ENCODE measurements at places on chromosomes 11 and 22.

DNA sequence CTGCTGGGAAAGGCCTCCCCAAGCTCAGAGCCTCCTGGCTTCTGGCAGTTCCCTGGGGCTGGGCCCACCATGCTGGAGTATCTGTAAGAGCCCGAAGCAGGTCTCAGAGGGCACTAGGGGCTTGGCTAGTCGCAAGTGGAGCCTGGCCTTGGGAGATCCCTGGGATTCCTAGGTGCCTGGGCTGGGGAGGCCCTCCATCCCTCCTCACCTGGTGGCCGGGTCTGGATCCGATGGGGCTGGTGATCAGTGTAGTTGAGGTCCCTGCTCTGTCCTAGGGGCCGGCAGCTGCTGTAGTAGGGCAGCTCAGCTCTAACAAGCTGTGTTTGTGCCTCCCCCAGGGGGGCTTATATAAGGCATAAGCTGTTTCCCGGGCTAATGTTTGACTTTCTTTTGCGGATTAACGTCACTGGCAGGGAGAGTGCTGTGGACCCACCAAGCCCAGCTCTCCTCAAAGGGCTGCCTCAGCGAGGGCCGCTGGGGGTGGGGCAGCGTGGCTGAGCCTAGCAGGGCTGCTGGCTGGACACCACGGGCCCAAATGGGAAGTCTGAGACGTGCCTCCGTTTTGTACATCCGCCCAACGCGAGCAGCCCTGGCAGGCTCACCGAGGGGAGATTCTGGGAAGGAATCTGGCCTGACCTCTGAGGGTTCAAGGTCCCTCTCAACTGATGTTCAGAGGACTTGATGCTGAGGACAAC is at the start of gene SLC22A8:
SLC22A8 (minus strand) TSS at position 321 of the 695 bp plus-strand sequence. CDS start 883 bp downstream, outside the sequence.
- DNase-seq: no peak

DNA sequence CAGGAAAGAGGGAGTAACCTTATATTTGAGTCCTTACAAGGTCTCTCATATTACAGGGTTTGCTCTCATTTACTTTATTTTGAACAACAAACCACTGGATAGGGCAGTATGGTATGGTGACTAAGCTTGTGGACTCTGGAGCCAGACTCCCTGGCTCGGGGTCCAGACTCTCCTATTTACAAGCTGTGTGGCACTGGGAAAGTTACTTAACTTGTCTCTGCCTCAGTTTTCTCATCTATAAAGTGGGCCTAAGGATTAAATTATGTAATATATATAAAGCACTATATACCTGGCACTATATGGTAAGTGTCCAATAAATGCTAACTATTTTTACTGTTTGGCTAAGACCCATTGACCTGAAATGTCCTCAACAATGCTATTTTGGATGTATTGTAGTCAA is 1.7 kb upstream of the DCHS1 start:
- DNase-seq: no peak

DNA sequence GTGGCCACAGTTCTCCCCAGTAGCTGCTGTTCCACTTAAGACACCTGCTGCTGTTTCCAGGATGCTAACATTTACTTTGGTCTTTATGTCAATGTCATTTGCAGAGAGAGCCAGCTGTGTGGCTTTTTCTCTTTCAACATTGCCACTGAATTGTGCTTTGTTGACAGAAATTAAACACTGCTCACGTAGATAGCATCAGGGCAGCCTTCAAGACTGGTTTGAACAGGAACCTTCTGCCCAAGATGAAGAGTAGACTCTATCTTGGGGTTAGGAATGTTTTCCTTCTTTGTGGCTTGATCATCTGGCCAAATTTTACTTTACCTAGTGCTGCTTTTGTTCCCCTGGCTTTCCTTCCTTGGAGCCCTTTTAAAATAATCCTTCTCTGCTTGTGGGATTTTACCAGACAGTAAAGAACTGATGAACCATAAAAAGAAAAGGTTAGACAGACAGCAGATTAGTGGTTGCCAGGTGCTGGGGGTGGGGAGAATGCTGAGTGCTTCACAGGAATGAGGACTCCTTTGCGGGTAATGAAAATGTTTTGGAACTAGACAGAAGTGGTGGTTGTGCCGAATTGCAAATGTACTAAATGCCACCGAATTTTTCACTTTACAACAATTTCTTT is 22.7 kb upstream of the XBP1 start:
- DNase-seq: peak; percentile 69

- no peak for DNase-seq
Observed at GRCh38 chr11:10114593-10115404, 179.2 kb downstream of the SBF2 start.

DNA sequence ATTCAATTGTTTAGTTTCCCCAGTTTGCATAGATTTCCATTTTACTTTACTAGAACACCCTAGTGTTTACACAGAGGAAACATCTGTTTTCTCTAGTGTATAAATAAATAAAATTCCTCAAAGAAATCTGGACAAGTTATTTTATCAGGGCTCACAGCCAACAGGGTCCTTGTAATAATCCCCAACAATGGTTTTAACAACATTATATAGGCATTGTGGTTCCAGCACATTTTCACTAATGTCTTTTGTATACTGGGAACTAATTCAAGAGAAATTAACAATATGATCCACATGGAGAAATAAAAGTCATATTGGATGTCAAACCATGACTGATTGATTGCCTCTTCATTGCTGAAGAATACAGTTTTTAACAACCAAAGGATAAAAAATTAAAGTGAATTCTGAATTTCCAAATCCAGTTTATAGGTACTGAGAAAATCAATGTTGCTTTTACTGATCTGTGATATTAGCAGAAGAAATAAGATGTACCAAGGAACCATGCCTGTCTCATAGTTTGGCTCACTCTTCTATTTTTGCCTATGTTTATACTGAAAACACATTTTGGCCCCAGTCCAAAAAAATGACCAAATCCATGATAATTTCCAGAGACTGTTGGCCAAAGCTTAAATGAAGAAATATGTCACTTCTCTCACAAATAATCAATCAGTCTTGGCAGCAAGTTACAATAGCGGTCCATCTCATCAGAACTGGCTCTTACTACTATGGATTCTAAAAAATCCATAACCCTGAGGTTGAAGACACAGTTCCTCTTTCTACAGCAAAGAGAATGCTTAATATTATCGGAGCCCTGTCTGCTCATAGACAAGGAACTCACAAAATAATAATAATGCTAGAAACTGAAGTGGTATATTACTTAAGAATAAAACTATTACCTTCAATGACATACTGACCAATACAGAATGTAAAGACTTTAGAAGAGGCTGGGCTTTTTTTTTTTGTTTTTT is 1.4 kb upstream of the MS4A13 start:
- no peak for DNase-seq

- no peak for DNase-seq
Observed at GRCh38 chr11:118379497-118379896, 20.1 kb downstream of the UBE4A start.

GRCh38 chr11:95908826-95909225 is 15.1 kb downstream of the MTMR2 start:
- no peak for DNase-seq

- DNase-seq: peak; percentile 26
Observed at GRCh38 chr11:35946766-35947165, 2.9 kb downstream of the LDLRAD3 start.

DNA sequence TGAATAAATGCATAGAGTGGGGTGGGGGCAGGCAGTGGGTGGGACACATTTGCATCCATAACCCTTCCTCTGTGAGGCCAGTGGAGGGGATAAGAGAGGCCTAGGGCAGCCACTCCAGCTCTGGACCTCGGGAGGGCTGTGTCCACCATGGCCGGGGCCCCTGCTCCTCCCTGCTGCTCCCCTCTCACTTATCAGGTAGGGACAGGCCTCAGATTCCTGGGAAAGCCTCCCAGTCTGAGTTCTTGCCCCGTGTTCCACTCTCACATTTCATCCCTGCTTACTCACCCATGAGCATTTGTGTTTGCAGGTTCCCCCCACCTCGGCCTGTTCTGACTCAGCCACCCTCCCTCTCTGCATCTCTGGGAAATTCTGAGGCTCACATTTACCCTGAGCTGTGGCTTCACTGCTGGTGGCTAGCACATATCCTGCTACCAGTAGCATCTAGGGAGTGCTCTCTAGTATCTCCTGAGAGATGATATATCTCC is 128.7 kb upstream of the TOP3B start:
- DNase-seq: no peak

DNA sequence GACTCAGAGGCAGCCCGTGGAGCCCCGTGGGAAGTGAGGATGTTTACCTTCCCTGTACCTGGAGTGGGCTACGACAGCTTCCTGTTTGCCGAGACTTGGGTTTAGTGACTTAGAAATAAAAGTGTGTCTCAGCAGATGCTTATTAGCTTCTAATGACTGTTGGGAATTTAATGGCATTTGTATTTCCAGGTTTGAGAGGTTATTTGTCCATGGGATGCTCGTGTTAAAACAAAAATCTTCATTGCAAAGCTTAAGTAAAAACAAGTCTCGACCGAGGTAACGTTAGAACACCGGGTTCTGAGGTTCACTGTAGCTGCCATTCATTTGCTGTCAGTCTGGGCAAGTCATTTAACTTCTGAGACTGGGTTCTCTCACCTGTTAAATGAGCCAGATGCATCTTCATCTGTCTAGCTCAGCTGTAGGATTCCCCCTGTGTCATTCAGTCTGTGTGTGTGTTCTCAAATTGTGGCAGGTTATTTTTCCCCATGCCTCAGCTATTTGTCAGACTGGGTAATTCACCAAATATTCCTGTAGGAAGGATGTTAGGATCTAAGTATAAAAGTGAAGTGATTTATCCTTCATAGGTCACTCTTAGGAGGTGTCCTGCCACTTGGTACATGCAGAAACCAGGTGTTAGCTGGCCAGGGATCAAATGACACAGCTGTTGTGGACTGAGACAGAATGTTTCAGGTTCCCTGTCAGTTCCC is 791 bp downstream of the EI24 start:
- DNase-seq: no peak

DNA sequence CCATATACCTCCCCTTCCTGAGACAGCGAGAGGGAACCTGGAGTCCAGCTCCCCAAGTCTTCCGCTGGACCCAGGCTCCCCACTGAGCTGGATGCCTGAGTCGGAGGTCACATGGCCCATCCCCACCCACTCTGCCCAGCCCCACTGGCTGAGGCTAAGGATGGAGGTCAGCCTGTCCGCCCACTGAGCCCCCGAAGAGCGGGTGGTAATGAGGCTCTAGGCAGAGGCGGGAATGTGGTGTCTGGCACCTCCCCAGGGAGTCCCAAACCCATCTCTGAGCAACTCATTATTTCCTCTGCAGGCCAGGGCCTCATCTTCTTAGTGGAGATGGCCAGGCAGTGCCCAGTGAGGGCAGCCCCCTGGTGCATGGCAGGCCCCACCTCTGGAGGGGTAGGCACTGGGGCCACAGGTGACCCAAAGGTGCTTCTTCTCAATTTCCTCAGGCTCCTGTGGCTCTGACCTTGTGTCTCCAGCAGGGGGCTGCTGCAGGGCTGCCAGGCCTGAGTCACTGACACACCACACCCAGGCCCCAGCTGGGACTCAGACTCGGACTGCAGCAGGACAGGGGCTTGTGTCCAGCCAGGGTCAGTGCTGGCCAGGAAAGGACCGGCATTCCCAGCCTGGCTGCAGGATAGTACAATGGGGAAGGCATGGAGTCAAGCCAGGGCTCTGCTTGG is 10.2 kb upstream of the PDE2A start:
- peak; percentile 29 for DNase-seq

- DNase-seq: no peak
Observed at GRCh38 chr11:100777736-100778135, 90.6 kb downstream of the ARHGAP42 start.

GRCh38 chr11:45745065-45745811 is 59.7 kb upstream of the SLC35C1 start:
- no peak for DNase-seq

DNA sequence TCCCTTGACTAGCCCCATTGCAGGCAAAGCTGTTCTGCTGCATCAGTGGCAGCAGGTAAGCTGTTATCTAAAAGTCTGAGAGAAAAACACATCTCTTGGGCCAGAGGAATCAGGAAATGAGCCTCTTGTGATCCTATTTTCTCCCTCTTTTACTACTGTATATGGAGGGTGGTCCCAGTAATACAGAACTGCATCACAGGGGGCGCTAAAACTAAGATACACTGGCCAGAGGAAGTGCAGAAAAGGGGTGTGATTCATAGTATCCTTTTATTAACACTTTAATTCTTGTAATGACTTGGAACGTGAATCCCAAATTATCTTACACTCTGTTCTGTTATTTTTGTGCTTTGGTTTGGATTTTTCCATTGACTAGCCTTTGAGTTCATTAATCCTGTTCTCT is 8.8 kb upstream of the MED17 start:
- no peak for DNase-seq

- no peak for DNase-seq
Observed at GRCh38 chr11:92830377-92831155, 138.9 kb upstream of the MTNR1B start.

DNA sequence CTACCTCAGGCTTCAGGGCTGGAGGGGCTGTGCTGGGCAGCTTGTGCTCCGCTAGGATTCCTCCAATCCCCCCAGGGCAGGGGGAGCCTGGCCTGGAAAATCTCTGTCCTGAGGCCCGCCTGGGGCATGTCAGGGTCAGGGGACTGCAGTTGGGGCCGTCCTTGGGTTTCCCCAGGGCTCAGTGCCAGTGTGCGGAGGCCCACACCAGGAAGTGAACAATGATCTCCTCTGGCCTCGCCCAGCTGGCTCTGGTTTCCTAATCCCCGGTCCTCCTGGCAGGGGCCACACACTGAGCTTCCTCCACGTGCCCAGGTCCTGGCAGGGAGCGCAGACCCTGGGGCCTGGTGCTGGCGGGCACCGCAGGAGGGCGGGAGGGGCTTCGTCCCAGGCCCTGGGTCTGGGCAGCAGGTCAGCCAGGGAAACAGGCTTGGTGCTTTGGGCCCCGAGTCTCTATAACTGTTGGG is 1.4 kb upstream of the MUC2 start:
- no peak for DNase-seq

DNA sequence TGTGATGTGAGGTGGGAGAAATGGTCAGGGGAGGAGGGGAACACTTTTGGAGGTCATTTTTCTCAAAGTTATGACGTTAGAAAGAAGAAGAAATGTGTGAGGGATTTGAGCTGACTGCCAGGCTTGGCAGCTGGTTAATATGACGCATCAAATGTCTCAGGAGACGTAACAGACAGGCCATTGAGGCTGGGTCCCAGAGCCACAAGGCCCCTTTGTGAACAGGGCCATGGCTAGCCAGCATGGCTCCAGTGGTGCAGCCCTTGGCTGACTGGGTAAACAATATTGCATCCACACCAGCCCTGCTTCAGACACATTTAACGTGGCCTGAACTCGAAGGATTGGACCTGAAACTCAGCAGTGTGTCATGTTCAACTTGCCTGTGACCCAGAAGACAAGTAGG is 34.3 kb downstream of the AMOTL1 start:
- DNase-seq: no peak

- DNase-seq: peak; percentile 91
Observed at GRCh38 chr11:108497317-108498045, 703 bp downstream of the POGLUT3 start.

Measured in NCI-H1417 (cell line).